Germinal center (tissue), 1 donor: ENCODE measurements at places on chromosomes 7 and 10.

GRCh38 chr10:120538091-120538490 is 81.1 kb downstream of the PLPP4 start:
- no peak for DNase-seq

- DNase-seq, result no peak
These were observed 55.6 kb downstream of the DNAJB6 start for GRCh38 chr7:157392256-157393037.

- no peak for DNase-seq
These were observed 483.6 kb downstream of the NRG3 start for GRCh38 chr10:82358486-82359099.

- no peak for DNase-seq
These were observed 43.4 kb upstream of the GSDME start for GRCh38 chr7:24800667-24801066.

DNA sequence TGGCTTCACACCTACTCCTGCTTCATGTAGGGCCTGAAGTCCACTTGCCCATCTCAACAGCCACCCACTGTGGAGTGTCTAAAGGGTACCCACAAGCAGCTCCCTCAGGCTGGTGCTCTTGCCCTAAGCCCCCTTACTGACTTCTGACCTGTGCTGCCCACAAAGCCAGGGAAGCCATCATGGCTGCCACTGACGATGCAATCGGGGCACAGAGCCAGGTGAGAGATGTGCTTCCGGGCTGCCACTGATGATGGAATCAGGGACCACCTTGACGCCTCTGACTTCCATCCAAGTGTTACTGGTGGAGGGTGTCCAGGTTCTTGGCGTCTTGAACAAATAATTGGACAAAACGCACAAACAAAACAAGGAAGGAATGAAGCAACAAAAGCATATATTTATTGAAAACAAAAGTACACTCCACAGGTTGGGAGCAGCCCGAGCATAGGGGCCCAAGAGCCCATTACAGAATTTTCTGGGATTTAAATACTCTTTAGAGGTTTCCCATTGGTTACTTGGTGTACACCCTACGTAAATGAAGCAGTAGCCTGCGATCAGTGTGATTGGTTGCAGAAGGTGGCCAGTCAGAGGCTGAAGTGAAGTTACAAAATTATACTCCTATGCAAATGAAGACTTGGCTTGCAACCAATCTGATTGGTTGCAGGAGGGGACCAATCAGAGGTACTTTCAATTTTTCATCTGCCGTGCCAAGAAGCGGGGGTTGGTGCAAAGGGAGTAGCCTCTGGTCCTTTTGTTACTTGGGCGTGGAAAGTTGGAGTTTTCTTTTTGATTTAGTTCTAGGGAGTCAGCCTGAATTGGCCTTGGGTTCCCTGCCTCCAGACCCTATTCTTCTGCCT is 4.5 kb downstream of the CPA2 start:
- DNase-seq, result no peak

- no peak for DNase-seq
These were observed 5.8 kb upstream of the KCNH2 start for GRCh38 chr7:150983893-150984368.

DNA sequence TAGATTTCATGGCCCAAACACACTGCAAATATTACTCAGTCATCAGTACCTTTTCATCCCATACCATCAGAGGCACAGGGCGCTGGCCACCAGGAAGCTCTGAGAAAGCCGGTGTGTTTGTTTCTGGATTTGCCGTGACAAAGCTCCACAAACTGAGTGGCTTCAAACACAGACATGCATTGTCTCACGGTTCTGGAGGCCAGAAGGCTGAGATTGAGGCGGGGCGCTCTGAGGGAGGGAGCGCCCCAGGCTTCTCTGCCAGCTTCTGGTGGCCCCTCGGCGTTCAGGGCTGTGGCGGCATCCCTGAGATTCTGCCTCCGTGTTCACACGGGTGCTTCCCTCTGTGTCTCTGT is 3.7 kb upstream of the TTYH3 start:
- DNase-seq, result no peak

DNA sequence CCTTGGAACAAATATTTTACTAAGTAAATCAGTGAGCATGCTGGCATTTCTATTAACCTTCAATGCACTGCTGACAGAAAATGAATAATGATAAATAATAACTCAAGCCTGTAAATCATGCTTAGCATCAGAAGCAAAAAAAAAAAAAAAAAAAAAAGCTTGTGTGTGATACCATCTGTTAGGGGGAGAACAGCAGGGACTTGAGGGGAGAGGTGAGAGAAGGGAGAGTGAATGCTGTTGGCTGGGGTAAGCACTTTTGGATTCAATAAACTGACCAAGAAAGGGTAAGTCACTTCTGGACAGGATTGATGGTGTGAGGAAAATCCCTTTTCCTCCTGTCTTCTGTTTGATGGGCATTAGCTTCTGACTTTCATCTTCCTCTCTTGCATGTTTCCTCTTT is 996.4 kb downstream of the KCNMA1 start:
- no peak for DNase-seq

- DNase-seq, result no peak
These were observed 10.4 kb downstream of the HDAC9 start for GRCh38 chr7:18505870-18506460.

GRCh38 chr10:93072713-93073538 is 767 bp upstream of the CYP26A1 start:
- no peak for DNase-seq

GRCh38 chr10:31757386-31757791 is 171.2 kb downstream of the ARHGAP12 start:
- DNase-seq, result no peak
